ENCODE measurements at places on chromosomes 3 and 15.

- no peak for DNase-seq
Observed at GRCh38 chr3:171986757-171987518, 52.4 kb upstream of the FNDC3B start.

DNA sequence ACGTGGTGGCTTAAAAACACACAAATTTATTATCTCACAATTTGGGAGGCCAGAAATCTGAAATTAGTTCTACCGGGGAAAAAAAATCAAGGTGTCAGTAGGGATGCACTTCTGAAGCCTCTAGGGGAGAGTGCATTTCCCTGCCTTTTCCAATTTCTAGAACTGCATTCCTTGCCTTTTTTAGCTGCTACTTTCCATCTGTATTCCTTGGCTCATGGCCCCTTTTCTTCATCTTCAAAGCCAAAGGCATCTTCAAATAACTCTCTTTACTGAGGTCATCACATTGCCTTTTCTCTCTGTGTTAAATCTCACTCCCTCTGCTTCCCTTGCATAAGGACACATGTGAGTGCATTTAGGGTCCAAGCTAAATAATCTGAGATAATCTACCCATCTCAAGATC lies 69.5 kb upstream of the NEO1 start:
- DNase-seq: no peak

GRCh38 chr3:179929091-179929529 lies 107.6 kb downstream of the PEX5L start:
- DNase-seq: peak; percentile 59

DNA sequence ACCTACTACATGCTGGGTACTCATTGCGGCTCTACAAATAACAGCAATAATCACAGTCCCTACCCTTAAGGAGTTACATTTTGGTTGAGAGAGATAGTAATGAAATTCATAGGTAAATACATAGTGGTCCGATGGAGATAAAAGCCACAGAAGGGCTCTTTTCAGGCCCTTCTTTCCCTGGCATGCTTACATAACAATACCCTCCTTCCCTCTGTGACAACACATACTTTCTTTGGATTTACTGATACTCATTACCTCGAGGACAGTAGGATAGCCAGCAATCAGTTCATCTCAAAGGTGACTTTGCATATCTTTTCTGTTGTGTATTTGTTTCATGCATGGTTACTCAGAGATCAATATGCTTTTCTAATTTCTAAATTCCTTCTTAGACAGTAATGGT lies 54.5 kb downstream of the HSPBAP1 start:
- peak; percentile 32 for DNase-seq

DNA sequence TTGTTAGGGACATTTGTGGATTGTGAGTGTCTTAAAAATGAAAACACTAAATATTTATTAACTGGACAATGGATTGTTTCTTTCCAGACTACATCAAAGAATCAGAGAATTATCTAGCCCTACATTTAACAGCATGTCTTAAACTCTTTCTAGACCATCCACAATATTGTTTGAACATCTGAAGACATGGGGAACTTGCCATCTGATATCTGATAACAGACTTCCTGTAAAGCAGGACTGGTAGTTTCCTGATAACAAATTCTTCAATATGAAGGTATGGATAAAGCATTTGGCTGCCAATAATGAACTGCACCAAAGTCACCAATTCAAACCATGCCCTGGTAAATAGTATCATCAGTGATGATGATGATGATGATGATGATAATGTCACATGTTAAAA lies 26.2 kb upstream of the HACD2 start:
- no peak for DNase-seq

Measured in iPS-NIHi11 (cell line).